ENCODE measurements at places on chromosomes 1 and 21.

DNA sequence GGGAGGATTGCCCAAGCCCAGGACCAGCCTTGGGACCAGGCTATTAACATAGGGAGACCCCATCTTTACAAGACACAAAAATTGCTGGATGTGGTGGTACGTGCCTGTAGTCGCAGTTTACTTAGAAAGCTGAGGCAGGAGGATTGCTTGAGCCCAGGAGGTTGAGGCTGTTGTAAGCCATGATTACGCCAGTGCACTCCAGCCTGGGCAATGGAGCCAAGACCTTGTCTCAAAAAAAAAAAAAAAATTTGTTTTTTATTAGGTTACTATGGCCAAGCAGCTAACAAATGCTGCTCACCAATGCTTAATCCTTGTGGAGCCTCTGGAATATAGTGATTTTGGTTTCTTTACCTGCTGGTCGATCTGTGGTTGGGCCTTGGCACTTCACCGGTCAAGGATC lies 8.8 kb downstream of the ARID1A start:
- DNase-seq: no peak

- no peak for DNase-seq
Measured at GRCh38 chr1:108747898-108748297, 1.4 kb downstream of the STXBP3 start.

- no peak for DNase-seq
Measured at GRCh38 chr21:25441835-25442234, 165.4 kb downstream of the MRPL39 start.

- no peak for DNase-seq
Measured at GRCh38 chr1:86447198-86447790, 21.4 kb upstream of the CLCA1 start.

DNA sequence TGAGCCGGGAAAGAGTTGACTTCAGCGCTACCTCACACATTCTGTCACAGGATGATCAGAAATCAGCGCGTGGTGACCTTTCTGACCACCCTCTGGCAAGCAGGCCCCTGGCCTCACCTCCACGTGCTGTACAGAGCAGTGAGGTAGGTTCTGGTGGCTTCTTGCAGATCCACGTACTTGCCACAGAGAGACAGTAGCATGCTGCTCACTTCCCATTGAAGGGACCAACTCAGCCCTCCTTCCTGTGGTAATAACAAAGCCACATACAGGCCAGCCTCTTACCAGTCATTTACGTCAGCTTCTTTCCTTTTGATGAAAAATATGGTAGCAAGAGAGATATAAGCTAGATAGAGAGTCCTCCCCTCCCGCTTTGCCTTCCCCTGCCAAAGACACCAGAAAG lies 200.7 kb downstream of the CHRM3 start:
- DNase-seq: no peak

DNA sequence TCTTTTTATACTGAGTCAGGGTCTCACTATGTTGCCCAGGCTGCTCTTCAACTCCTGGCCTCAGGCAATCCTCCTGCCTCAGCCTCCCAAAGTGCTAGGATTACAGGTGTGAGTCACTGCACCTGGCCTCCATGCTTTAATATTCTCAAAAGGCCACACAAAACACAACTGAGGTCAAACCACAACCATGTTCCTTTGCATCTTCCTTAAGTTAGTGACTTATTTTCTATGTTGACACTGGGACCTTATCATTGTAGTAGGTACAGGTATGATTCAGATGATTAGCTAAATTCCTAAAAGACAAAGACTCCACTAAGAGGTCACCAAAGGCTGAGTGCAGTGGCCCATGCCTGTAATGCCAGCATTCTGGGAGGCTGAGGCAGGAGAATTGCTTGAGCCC lies 131.9 kb upstream of the ATP1B1 start:
- DNase-seq: no peak

GRCh38 chr1:173267453-173267945 lies 60.4 kb upstream of the TNFSF4 start:
- DNase-seq: peak; percentile 69

Data from fibroblast of skin of back (primary cell).